Psoas muscle (tissue), 8 donors: ENCODE measurements at places on chromosomes 3 and 15.

GRCh38 chr15:83163032-83163431 lies 44.6 kb downstream of the HDGFL3 start:
- no peak for DNase-seq

- no peak for DNase-seq
Observed at GRCh38 chr3:72178463-72179106, 393.6 kb upstream of the PROK2 start.

- DNase-seq = no peak
Observed at GRCh38 chr3:55731741-55732140, 244.6 kb upstream of the WNT5A start.

DNA sequence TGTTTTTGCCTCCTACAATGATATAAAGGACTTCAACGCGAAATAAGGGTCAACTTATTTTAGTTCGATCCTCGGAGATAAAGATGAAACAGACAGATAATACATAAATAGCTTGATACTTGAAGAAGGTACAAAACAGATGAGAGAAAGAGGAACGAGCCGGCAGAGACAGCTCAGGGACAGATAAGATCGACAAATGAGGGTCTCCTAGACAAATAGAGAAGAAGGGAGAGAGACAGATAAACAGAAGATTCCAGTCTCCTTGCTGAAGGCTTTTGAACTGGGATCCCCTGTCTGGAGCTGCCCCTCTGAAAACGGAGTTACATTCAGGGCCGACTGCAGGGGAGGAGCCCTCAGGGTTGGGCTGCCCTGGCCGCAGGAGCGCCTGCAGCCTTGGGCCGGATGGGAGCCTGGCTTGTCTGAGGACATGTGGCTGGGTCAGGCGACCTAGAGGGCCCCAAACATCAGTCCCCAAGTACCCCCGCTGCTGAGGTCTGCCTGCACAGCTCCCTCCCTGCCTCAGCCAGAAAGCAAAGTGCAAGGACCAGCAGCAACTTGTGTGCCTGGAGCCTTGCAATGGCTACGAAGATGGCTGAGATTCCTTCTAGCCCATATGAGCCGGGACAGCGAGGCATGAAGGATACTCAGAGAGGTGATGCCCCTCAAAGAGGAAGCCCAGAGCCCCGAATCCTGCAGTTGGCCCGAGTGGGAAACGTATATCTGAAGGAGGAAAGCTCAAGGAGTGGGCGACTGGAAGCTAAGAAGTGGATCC lies 926 bp upstream of the SKOR1 start:
- DNase-seq = no peak

- no peak for DNase-seq
Observed at GRCh38 chr3:138902171-138902570, 44.8 kb downstream of the FOXL2 start.

DNA sequence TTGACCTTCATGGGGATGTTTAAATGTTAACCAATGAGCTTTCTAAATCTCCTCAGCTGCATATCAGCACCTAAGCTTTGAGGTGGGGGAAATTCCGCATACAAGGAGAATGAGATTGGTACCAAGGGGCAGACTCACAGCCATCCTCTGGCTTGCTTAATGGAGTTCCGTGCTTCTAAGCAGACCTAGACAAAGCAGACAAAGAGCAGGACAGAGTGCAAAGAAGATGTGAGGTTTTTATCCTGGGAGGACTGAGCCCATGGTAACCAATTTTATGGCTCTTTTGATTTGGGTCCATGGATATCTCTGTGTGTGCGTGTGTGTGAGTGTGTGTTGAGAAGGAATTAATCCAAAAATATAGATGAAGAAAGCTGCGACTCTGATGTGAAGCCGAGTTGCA lies 7.5 kb downstream of the TAFA4 start:
- DNase-seq = no peak

DNA sequence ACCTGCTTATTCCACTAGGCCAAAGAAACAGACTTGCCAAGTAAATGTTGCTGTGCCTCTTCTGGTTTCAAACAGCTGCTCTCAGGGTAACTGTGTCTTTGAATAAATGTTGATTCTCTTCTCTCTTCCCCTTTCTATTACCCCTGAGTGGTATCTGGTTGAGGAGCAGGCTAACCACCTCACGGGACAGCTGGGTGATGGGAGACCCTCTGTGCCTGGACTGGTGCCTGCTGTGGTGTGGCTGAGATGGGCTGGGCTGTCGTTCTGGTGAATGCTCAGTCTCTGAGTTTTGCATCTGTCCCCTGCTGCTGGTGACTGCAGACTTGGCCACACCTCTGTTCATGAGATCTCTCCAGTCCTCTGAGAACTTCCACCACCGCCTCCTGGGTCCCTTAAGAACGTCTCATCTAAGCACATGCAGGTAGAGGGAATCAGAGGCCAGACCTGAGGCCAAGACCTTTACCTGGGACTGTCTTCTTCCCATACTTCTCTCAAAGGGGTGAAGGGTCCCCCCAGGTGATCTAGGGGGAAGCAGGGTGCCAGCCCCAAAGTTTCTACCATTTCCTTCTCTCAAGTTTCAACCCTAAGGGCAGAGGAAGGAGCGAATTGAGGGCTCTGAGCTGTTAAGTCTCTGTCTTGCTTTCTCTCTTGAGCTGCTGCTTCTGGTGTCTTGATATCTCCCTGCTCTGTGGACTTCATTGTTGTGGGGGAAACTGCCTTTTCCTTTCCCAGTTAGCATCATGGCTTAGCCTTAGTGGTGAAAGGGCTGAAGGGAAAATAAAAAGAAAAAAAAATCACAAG lies 252.9 kb downstream of the EBLN2 start:
- no peak for DNase-seq

- no peak for DNase-seq
Observed at GRCh38 chr3:47443611-47443995, 32.1 kb downstream of the SCAP start.

- no peak for DNase-seq
Observed at GRCh38 chr3:160331127-160331937, 67.7 kb downstream of the IFT80 start.

- DNase-seq = peak; percentile 72
Observed at GRCh38 chr3:196272826-196273225, 14.7 kb downstream of the PCYT1A start.

- no peak for DNase-seq
Observed at GRCh38 chr15:78263907-78264303, 457 bp upstream of the DNAJA4 start.
